ENCODE measurements at places on chromosomes 4 and X. TPM values are rescaled to one million over a fixed set of nuclear protein-coding genes. Genes with fewer than 3 reads are reported as not detected.

DNA sequence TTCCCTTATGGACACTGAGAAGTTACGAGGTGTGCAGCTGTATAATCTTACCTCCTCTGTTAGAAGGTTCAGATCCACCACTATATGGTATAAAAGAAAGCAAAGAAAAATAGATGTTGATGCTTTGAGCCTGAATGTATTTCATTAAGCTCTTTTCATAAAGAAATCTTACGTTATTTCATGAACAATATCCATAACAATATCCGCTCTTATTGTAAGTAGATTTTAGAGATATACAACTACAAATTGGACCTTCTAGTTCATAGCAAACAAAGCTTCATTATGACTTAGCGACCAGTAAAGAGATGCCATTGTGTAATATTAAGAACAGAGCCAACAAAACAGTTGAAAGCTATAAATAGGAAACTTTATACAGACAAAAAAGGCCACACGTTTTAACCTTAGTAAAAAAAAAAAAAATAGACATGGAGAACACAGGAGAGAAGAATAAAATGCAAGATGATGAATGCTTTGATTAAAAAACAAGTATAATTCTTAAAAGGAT lies 203.6 kb downstream of the PDGFC start:
- DNase-seq, result no peak

DNA sequence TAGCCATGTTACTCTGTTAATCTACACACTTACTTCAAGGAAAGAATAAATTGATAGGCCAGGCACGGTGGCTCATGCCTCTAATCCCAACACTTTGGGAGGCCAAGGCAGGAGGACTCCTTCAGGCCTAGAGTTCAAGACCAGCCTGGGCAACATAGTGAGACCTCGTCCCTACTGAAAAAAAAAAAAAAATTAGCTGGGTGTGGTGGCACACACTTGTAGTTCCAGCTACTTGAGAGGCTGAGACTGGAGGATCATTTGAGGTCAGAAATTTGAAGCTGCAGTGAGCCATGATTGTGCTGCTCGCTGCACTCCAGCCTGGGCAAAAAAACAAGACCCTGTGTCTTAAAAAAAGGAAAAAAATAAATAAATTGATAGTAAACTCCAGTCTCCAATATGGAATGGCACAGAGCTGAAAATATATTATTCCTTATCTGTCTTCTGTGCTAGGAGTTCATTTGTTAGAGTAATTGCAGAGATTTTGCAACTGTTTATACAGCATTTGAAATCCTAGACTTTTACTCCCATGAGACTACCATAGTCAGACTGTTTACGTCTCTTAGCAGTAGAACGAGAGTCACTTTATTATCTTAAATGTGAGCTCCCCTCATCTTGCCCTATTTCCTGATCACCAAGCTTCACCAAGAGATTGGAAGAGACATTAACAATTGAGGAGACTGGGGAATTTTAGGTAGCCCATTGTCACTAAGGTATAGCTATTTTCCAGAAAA lies 18.8 kb upstream of the TMEM131L start:
- no peak for DNase-seq

Gene TBC1D9
- 10.4 TPM for total RNA-seq

Gene ANKRD37
- 6.4 TPM for total RNA-seq

DNA sequence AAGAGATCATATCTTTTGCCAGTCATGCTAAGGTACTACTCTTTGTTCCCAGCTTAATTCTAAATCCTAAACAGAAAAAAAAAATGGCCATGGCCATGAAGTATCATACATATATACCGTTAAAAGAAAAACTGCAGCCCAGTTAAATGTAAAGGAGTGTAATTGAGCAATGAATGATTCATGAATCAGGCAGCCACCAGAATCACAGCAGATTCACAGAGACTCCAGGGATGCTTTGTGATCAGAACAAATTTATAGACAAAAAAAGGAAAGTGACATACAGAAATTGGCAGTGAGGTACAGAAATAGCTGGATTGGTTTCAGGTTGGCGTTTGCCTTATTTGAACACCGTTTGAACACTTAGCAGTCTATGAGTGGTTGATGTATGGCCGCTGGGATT lies 42.1 kb upstream of the PDGFC start:
- DNase-seq, result no peak

DNA sequence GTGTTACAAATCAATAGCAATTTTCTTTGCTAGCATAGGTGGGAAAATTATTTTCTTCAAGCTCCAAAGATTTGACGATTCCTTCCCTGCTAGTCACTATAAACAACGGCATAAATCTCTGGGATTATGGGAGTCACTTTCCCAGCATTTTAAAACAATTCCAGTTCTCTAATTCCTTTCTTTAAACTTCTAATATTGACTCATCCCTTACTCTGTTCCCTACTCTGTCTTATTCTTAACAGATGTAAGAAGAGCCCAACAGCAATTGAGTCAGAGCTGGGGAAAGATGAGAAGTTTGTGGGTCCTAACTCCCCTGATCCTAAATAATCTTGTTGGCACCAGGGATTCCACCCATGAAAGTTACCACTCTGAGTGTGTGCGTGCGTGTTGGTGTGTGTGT lies 47.4 kb upstream of the IL21 start:
- DNase-seq, result no peak

- no peak for DNase-seq
Measured at GRCh38 chrX:155666741-155667140, 54.0 kb upstream of the TMLHE start.

- no peak for DNase-seq
Measured at GRCh38 chr4:151291485-151291884, 14.5 kb downstream of the PRSS48 start.

DNA sequence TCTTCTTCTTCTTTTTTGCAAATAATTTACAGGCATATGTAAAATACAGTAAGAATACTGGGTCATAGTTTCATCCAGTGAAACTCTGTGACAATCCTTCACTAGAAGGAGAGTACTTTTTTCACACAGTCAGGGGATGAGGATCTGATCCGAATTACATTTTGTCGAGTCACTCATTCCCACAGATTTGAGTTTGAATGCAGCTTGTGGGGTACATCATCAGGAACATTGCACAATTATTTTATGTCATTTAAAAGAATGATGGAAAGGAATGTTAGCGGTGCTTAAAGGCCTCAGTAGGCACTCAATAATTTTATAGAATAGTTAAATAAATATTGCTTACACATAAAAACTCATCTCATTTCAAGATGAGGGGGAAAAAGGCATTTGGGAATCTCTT lies 88.6 kb downstream of the CHRNA9 start:
- DNase-seq, result no peak

- no peak for DNase-seq
Measured at GRCh38 chrX:68703369-68703768, 55.9 kb downstream of the STARD8 start.

DNA sequence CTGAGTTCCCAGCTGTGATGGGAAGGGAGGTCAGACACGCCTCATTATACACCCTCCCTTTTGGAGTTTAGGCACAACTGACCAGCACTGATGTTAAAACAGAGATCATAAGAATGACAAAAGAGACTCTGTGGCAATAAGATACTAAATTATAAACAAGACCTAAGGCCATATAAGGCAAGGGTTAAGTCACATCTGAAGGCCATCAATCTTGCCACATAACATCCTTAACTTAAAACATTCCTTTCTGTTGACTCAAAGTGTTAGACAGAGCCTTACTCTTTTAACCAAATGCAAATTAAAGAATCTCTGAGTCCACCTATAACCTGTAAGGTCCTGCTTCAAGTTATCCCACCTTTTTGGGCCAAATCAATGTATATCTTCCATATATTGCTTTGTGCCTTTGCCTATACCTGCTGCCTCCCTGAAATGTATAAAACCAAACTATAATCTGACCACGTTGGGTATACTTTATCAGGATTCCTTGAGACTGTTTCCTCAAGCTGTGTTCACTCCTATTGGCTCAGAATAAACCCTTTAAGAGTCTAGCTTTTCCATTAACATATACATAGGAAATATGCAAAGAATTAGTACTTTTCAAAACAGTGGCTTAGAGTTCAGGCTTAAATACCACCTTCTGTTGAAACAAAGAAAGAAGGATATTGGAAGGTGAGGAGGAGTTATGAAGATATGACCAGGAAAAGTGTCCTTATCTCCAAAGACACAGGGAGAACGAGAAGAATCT lies 214.4 kb upstream of the PPP1R2C start:
- DNase-seq, result no peak

DNA sequence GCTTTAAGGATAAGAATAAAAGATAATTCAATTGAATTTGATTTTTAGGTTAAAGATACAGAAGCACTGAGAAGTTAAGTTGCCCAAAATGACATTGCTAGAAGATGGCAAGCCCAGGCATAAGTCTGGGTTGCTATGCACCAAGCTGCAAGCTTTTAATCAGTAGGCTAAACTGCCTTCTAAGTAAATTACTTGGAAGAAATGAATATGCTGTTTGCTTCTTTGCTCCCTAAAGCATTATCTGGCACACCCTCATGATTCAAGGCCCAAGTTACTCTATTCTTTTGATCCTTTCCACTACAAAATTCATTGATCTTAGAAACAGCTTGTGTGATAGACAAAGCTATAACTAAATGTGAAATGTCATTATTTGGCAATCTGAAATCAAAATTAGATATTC lies 1991.1 kb downstream of the ARAP2 start:
- DNase-seq, result no peak

Gene H2BW2
- not detected for total RNA-seq

DNA sequence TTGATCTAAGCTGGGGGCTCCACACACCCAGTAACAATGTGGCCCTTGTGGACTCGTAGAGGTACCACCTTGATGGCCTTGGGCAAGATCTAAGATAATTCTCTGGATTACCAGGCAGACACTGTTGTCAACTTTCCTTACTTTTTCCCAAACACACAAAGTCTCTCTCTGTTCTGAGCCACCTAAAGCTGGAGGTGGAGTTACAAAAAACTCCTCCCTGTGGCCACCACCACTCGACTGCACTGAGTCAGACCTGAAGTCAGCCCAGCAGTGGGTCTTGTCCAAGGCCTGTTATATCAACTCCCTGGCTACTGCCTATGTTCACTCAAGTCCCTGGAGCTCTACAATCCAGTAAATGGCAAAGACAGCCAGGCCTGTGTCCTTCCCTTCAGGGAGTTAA lies 70.1 kb upstream of the TECRL start:
- DNase-seq, result no peak

Gene CCSER1
- total RNA-seq, result not detected

DNA sequence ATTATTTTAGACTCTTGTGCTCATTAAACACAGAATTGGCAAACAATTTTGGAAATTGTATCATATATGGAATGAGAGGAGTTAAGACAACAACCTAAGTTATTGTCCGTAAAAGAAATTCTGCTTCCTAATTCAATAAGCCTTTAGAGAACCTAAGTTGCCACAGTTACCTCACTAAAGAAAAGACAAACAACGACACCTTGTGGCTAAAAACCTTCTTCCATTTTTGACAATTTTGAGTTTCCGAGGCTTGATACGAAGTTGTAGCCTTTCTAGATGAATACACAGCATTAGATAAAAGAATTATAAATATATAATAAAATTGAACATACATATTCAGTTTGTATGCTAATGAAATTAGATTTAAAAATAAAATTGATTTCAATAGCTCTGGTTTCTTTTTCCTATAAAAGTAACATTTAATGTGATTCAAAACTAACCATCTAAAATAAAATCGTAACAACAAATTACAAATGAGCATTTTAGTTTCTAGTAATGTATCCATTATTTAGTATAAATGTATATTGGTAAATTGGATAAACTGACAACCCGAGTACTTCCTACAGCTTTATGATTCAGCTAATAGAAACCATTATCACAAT lies 275.1 kb downstream of the GPM6A start:
- DNase-seq, result peak; percentile 82

Gene HSFX3
- not detected for total RNA-seq

Gene GLRB
- total RNA-seq, result not detected

DNA sequence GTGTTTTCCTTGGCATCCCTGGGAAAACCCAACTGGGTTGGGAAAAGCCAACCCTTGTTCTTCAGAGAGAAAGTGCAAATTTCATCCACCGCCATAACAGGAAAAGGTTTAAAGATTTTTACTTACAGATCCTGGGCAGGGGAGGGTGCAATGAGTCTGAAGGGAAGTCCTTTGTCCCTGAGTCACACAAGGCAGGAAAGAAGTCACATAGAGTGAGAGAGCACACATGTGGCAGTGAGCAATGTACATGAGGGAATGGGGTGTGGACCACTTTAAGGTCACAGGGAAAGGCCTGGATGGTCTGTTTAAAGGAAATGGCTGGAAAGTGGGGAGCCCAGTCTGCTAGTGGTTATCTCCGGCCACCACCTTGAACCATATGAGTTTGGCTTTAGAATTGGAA lies 248.9 kb downstream of the HS3ST1 start:
- DNase-seq, result no peak

Gene MAPK10
- total RNA-seq, result 32.0 TPM

GRCh38 chr4:168139336-168139735 lies 47.0 kb downstream of the ANXA10 start:
- no peak for DNase-seq

Gene MSX1
- total RNA-seq, result 2.0 TPM

Gene SOWAHD
- 0.55 TPM for total RNA-seq

GRCh38 chrX:16743604-16744325 lies 24.4 kb downstream of the SYAP1 start:
- DNase-seq, result no peak

GRCh38 chr4:140659943-140660700 lies 91.4 kb upstream of the UCP1 start:
- no peak for DNase-seq

Gene TASL
- total RNA-seq, result not detected

Gene GK
- 19.7 TPM for total RNA-seq

Gene MRFAP1L1
- total RNA-seq, result 49.3 TPM

- no peak for DNase-seq
Measured at GRCh38 chrX:39809331-39809730, 288.4 kb downstream of the BCOR start.

- DNase-seq, result no peak
Measured at GRCh38 chrX:41946235-41946634, 22.9 kb upstream of the CASK start.

Gene SPANXA1
- total RNA-seq, result not detected

- DNase-seq, result peak; percentile 51
Measured at GRCh38 chrX:41759817-41760216, 35.8 kb downstream of the GPR82 start.

- DNase-seq, result no peak
Measured at GRCh38 chrX:13897566-13897965, 80.7 kb upstream of the GPM6B start.

- peak; percentile 9 for DNase-seq
Measured at GRCh38 chrX:53421125-53421524, 1.3 kb downstream of the SMC1A start.

All from OCI-LY7 (cell line).